ENCODE measurements at places on chromosomes 13 and 19. TPM values are rescaled to one million over a fixed set of nuclear protein-coding genes. Genes with fewer than 3 reads are reported as not detected.

ERF gene
- 108 TPM for total RNA-seq

ZNF534 gene
- not detected for total RNA-seq

OVOL3 gene
- not detected for total RNA-seq

NCR1 gene
- total RNA-seq = not detected

FAM216B gene
- not detected for total RNA-seq

TMEM145 gene
- total RNA-seq = 3.9 TPM

CYP2S1 gene
- total RNA-seq = 26.4 TPM

NLRP9 gene
- total RNA-seq = not detected

GNG7 gene
- not detected for total RNA-seq

CACNA1A gene
- total RNA-seq = 0.03 TPM

ZNF285 gene
- total RNA-seq = 2.4 TPM

GNA15 gene
- total RNA-seq = not detected

TUBA3C gene
- not detected for total RNA-seq

CERS4 gene
- 4.0 TPM for total RNA-seq

ZNF296 gene
- total RNA-seq = 5.1 TPM

PRSS57 gene
- total RNA-seq = 0.13 TPM

LATS2 gene
- 7.9 TPM for total RNA-seq

HSPH1 gene
- 105 TPM for total RNA-seq

ZNF429 gene
- total RNA-seq = not detected

Measured in A549 treated with CpdA at 1 μM for 4 hours (cell line).